Dorsolateral prefrontal cortex (tissue), 122 donors: ENCODE measurements at places on chromosomes 12 and 14.

DNA sequence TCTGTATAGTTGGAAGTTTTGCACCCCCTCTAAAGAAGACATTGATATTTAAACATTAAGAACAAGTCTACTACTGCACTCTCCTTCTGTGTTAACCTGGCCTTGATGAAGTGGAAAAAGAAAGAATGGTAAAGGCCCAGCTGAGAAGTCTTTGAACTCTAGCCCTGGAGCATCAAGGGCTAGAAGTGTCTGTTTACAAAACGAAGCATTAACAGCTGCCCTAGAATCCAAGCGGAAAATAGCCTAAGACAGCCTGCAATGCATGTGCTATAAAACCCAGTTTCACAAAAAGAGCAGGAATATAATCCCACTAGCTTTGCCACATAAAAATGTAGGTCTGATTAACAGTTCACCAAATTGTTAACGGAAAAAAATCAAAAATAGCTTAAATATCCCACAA lies 60.5 kb downstream of the NUMB start:
- DNase-seq, result no peak

DNA sequence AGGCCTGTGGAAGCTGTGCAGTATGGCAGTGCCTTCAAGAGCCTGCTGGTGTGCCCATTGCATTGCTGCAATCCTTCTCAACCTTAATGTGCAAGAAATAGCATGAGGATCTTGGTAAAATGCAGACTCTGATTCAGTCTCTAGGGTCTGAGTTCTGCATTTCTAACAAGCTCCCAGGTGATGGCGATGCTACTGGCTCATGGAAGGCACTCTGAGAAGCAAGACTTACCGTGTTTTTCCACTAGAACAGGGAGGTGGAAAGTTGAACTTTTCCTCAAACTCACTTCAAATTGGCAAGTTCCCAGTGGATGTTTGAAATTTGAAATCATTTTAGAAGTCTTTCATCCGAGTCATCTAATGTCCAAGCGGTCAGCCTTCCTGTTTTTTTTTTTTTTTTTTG lies 55.5 kb downstream of the MYRFL start:
- DNase-seq, result no peak

DNA sequence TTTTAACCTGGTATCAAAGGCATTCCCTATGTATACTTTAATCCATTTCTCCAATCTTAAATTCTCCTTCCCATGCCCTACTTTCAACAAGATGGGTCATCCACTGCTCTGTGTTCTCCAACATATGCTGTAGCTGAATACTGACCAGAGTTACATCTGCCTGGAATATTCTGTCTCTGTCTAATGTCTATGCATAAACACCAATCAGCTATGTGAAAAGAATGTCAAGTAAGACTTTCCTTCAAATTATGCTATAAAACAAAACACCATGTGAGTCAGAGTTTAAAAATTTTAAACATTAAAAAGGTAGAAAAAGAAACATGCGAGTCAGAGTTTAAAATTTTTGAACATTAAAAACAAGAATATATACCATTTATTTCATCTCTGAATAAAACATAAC lies 19.3 kb downstream of the NT5DC3 start:
- DNase-seq, result no peak

- DNase-seq, result no peak
Observed at GRCh38 chr12:96774496-96775256, 132.4 kb upstream of the NEDD1 start.

GRCh38 chr14:23430723-23431085 lies 4.8 kb downstream of the MYH7 start:
- DNase-seq, result peak; percentile 86

DNA sequence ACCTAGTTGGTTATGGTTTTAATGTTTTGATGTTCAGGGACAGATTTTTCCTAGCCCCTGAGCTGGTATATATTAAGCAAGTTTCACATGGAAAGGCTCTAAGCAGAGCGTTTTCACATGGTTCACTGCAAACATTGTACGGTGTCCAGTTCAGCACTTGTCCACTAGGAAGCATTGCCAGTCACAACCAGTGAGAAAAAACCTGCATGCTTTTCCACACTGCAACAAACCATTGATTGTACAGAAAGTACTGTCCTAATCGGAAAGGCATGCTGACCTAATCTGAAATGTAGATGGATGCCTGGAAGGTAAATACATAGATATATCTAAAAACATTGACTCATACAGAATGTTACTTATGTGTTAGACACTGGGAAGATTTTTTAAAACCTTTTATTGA lies 25.0 kb upstream of the NPAS3 start:
- DNase-seq, result no peak

DNA sequence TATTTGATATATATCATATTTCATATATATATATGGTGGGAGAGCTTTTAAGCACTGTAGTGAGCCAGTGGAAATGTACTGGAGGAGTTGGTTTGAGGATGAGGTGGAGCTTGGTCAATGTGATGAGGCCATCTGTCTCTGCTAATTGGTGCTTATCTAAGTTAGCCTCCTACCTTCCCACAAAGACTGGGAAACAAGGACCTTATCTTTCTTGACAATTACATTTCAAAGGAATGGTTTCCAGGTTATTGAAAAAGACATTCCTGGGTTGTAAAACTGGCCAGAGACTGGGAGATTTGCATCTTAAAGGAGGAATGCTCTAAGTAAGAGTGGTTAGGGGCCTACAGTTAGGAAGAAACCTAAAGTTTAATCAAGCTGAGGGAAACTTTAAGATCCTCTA lies 212.8 kb upstream of the SYT1 start:
- no peak for DNase-seq

DNA sequence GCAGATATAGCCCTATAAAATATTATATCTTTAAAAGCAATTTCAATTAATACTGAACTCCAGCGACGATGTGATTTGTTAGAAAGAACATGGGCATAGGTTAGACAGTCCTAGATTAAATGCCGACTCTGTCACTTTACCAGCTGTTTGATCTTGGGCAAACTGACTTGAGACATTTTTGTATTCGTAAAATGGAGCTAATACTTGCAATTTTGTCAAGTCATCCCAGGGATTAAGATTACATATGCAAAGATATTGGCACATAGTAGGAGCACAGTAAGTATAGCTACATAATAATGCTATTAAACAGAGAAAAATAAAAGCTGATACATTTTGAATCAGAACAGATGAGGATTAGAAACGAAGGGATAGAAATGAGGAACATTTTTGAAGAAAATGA lies 9.0 kb downstream of the INSM2 start:
- DNase-seq, result no peak

GRCh38 chr12:9148926-9149325 lies 33.2 kb upstream of the A2M start:
- no peak for DNase-seq

- DNase-seq, result no peak
Observed at GRCh38 chr12:101077791-101078528, 132.1 kb downstream of the SLC5A8 start.
